Memory B cell (primary cell): ENCODE measurements at places on chromosomes 2 and 18.

DNA sequence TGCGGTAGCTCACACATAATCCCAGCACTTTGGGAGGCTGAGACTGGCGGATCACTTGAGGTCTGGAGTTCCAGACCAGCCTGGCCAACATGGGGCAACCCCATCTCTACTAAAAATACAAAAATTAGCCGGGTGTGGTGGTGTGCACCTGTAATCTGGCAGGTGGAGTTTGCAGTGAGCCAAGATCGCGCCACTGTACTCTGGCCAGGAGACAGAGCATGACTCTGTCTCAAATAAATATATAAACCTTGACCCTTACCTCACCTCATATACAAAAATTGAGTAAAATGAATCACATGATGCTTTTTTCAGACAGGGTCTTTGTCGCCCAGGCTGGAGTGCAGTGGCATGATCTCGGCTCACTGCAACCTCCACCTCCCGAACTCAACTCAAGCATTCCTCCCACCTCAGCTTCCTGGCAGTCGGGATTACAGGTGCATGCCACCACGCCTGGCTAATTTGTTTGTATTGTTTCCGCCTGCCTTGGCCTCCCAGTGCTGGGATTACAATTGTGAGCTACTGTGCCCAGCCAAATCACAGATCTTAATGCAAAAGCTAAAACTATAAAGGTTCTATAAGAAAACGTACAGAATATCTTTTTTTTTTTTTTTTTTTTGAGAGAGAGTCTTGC is 25.3 kb downstream of the XPO1 start:
- no peaks in the 10 kb centered on the region for H3K27me3 ChIP-seq
- peaks cover 15% of the 10 kb centered on the region for H3K36me3 ChIP-seq
- no peak overlapping the region for H3K4me3 ChIP-seq
- no peak for DNase-seq

DNA sequence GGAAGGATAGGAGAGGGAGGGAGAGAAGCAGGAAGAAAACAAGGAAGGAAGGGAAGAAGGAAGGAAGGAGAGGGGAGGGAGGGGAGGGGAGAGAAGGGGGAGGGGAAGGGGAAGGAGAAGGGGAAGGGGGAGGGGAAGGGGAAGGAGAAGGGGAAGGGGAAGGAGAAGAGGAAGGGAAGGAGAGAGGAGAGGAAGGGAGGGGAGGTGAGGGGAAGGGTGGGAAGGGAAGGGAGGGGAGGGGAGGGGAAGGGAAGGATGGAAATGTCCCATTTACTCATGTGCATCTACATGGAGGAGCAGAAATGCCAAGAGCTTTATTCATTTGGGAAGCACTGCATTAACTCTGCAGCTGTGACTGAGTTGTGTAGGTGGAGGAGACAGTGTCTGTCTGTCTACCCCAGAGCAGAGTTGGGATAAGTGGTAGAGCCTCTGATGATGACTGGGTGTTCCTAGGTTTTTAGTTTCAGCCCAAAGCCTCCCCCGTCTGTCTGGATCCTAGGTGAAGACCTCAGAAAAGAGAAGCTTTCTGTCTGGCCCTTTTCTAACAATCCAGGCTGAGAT is 131.3 kb downstream of the COL6A3 start:
- no peak overlapping the region for H3K27ac ChIP-seq
- H3K4me3 ChIP-seq, result no peak overlapping the region
- peaks cover 9% of the 10 kb centered on the region for H3K27me3 ChIP-seq

DNA sequence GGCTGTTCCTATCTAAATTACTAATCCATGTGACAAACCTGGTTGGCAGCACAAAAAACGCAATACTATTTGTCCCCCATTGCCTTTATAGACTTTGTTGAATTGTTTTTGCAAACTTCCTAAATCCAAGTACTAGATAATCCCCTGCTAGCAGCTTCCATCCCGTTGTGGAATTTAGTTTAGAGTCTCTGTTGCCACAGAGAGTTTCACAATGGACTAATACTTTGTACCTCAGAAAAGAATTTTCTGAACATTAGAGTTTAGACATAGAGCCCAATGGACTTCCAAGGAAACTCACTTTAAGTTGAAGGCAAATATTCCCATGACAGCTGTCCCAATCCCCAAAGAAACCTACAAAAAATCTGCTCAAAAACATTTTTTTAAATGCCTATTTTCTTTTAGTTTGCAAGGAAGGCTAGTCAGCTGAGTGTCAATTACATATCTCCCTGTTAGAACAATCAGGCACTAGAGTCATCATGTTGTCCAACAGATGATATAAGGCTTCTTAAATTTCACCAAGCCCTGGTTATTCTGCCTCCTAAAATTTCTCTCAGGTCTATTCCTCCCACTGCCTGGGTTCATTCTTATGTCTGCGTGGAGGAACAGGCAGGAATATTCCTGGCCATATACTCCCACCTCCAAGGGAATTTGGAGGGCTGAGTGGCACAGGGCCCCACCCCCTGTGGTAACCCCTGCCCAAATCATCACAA is 27.2 kb downstream of the RNF152 start:
- no peak for DNase-seq
- no peak overlapping the region for H3K27ac ChIP-seq
- no peaks in the 10 kb centered on the region for H3K4me1 ChIP-seq
- H3K36me3 ChIP-seq, result no peaks in the 10 kb centered on the region

DNA sequence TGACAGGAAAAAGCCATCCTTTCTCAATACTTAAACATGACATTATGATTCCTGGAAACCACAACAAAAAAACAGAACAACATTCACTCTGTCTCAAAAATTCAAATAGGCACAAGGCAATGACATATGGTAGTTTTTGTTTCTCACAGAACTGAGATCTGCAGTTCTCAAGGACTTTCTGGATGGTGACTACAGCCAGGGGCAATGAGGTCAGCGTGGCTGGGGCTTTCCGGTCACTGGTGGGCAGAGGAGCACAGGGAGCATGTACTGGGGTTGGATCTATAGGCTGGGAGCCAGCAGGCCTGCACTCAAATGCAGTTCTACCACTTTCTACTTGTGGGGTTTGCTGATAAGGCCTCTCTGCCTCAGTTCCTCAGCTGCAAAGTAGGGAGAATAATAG is 72.0 kb downstream of the CTAGE1 start:
- no peaks in the 10 kb centered on the region for H3K4me1 ChIP-seq
- H3K4me3 ChIP-seq, result no peak overlapping the region
- DNase-seq, result no peak
- H3K27me3 ChIP-seq, result peaks cover 23% of the 10 kb centered on the region

DNA sequence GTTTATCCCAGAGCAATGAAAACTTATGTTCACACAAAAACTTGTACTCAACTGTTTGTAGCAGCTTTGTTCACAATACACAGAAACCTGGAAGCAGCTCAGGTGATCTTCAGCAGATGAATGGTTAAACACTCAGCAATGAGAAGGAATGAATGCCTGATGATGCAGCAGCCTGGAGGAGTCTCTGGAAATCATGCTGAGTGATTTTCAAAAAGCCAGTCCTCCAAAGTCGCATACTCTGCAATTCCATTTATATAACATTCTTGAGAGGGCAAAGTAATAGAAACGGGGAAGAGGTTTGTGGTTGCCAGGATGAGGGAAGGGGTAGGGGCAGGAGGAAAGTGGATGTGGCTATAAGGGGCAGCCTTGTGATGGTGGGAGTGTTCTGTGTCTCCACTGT is 108.1 kb downstream of the CTIF start:
- no peak overlapping the region for H3K4me3 ChIP-seq
- DNase-seq, result no peak
- peaks cover 2% of the 10 kb centered on the region for H3K27me3 ChIP-seq

GRCh38 chr2:63777816-63778215 is 63.9 kb upstream of the UGP2 start:
- no peak overlapping the region for H3K27ac ChIP-seq
- no peak overlapping the region for H3K4me3 ChIP-seq
- H3K36me3 ChIP-seq, result peaks cover 2% of the 10 kb centered on the region
- peaks cover 6% of the 10 kb centered on the region for H3K27me3 ChIP-seq

DNA sequence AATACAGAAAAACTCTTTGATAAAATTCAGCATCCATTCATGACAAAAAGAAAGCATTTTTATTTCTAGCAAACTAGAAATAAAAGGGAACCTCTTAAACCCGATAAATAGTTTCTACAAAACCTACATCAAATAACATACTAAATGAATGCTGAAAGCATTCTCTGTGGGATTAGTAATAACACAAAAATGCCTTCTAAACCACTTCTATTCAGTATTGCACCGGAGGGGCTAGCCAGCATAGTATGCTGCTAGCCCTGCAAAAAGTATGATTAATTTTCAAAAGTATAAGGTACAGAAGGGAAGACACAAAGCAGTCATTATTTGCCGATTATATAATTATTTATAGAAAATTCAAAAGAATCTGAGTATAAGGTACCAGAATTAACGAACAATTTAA is 145.2 kb downstream of the DTNB start:
- no peak overlapping the region for H3K27ac ChIP-seq
- no peaks in the 10 kb centered on the region for H3K4me1 ChIP-seq
- H3K36me3 ChIP-seq, result peaks cover 9% of the 10 kb centered on the region
- DNase-seq, result no peak
- H3K27me3 ChIP-seq, result no peaks in the 10 kb centered on the region

DNA sequence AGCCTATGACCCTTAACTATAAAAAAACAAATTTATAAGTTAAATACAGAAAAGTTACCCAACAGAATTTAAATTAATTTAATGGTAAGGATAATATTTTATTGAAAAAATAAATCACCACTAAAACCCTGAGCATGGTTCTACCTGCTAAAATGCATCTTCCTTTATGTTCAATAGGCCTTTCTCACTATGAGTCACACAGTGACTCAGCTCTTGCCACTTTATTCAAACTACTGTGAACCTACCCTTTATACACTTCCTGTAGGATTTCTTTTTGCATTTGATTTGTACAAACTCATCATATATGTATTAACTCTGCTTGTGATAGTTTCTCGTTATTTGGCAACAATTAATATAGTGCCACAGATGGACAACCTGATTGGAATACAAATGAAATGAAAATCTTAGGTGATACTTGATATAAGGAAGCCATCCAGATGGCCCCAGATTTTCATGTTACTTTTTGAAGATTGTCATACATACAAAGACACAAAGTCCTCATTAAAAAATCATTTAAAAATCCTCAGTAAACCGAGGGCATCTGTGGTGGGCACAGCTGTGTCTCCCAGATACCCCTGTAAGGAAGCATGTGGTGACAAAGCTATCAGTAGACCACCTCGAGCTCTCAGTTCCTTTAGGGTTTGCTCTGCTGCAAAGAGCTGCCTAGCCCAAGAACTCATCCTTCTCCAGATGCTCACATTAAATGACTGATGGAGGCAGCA is 55.2 kb upstream of the COBLL1 start:
- H3K4me3 ChIP-seq, result no peak overlapping the region
- DNase-seq, result no peak
- H3K4me1 ChIP-seq, result peaks cover 11% of the 10 kb centered on the region
- no peaks in the 10 kb centered on the region for H3K27me3 ChIP-seq
- no peak overlapping the region for H3K27ac ChIP-seq
- H3K36me3 ChIP-seq, result no peaks in the 10 kb centered on the region

DNA sequence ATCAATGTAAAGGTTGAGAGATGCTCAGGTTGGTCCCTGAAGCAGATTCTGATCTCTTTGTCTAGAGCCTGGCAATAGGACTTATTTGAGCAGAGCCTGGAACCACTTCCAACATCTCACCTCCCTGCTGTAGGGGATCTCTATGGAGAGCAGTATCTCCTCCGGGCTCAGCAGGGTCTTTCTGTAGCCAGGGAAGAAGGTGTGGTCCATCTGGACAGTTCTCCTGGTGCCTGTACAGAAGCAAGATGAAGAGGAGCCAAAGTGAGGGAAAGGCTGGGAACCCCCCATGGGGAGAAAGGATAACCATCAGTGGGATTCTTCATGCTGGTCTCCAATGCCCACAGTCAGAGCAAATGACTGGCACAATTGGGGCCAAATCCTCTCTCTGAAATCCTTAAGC is 34.8 kb downstream of the XDH start:
- H3K36me3 ChIP-seq, result no peaks in the 10 kb centered on the region
- no peaks in the 10 kb centered on the region for H3K27me3 ChIP-seq
- H3K4me3 ChIP-seq, result no peak overlapping the region
- H3K4me1 ChIP-seq, result no peaks in the 10 kb centered on the region
- H3K27ac ChIP-seq, result no peak overlapping the region
